Smooth muscle cell of the brain vasculature (primary cell): ENCODE measurements at places on chromosomes 1 and 21.

DNA sequence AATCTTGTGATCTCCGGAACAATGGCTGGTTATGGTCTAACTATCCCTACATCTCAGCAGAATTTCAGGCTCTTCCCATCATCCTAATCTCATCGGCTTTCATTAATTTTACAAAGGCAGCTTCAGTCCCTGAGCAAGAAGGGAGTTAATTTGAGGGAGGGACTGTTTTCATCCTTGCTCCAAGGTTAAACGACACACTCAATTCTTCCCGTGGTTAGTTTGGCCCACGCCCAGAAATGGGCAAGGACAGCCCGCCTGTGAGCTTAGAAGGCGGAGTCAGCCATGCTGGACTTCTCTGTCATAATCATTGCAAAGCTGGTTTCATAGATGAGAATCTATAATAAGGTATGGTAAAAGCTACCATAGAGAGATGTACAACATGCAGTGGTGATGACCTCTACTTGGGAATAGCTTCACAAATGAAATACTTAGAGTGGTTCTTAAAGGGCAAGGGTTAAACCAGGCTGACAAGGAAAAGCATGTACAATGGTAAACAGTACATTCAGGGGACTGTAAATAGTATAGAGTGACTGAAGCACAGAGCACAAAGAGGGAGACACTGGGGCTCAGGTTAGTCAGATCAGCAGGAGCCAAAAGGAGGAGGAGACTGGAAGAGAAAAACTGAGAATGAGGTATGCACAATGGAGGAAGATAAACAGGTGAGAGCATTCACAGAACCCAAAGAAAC, 108.8 kb downstream of the SMYD3 start:
- DNase-seq: no peak

GRCh38 chr1:150696162-150696561, 792 bp downstream of the GOLPH3L start:
- no peak for DNase-seq

DNA sequence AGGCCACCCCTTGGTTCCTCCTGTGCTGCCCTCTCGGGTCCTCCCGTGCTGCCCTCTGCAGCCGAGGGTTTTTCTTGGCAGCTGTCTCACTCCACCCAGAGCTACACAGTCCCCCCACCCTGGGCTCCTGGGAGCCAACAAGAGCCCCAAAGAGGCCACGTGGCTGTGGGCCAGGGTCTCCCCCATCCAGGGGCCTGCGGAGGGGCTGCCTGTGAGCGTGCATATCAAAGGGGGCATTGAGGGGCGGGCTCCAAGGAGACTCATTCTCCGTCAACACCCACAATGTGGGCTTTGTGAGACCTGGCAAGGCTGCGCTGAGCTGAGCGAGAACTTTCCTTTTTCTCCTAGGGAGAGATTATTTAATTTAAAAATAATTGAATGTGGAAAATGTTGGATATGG, 108.7 kb upstream of the ARHGEF16 start:
- no peak for DNase-seq

GRCh38 chr1:42964044-42964812, 5.6 kb upstream of the SLC2A1 start:
- DNase-seq: no peak

DNA sequence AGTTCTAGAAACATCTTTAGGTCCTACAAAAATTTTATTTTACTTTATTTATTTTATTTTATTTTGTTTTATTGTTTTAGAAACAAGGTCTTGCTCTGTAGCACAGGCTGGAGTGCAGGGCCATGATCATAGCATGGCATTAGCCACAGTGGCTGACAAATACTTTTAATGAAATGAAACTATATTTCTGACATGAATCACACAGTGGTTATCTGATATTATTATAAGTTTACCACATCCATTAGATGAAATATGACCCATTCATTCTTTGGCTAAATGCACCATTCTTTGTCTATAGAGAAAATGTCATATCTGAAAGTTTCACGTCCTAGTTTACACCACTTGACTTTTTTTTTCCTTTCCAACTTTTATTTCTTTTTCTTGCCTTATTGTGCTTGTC, 613.4 kb upstream of the ADAMTS5 start:
- no peak for DNase-seq

- no peak for DNase-seq
These were observed 58.2 kb downstream of the PAPPA2 start for GRCh38 chr1:176521211-176521610.
